ENCODE measurements at places on chromosomes 4 and X. TPM values are rescaled to one million over a fixed set of nuclear protein-coding genes. Genes with fewer than 3 reads are reported as not detected.

GRCh38 chr4:110278127-110278526 is 79.7 kb upstream of the ELOVL6 start:
- DNase-seq, result no peak
- no peaks in the 10 kb centered on the region for H3K36me3 ChIP-seq
- H3K27me3 ChIP-seq, result no peaks in the 10 kb centered on the region
- H3K4me3 ChIP-seq, result no peak overlapping the region

DNA sequence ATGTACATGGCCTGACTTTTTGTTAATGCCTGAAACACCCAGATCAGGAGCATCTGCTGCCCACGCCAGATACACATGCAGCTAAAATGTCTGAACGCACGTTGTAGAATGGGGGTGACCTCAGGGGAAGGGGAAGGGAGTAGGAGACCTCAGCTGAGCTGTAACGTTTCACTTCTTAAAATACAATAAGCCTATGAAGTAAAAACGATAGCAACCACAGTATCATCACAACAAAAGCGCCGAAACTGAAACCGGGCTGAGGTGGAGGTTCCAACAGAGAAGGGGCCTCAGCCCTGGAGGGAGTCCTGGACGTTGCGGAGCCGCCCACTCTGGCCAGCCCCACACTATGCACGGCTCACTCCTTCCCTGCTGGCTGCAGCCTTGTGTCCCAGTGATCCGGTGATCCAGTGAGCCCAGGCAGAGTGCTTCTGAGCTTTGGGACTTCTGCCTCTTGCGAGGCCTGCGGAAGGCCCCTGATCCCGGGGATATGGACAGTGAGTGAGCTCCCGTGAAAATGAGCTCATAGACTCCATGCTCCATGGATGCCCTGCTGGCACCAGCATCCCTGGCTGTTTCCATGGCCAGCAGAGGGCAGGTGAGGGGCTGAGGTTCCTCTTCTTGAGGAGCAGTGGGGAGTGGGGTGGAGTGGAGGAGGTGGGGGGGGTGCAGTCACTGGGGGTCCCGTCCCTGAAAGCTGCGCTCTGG is 52.0 kb downstream of the HMX1 start:
- no peak overlapping the region for H3K27ac ChIP-seq
- peak overlapping the region; percentile 24 for H3K4me3 ChIP-seq
- no peaks in the 10 kb centered on the region for H3K36me3 ChIP-seq
- peak; percentile 53 for DNase-seq
- H3K4me1 ChIP-seq, result peaks cover 45% of the 10 kb centered on the region

DNA sequence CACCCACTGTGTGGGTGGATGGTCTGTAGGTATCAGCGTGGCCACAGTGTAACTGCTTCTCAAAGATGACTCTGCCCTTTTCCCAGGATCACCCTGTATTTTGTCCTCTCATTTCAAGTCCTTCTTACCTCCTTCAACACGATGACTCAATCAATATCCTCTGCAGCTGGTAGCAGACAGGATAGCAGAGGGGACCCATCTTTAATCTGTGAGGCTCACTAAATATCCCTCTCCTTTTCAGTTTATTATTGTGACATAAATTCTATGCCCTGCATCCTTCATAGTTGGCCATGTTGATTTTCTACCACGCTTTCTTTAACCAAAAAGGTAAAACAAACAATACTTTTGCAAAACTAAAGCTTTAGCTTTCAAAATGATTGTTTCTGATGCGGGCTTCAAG is 9.6 kb upstream of the MEPE start:
- DNase-seq, result no peak
- H3K36me3 ChIP-seq, result no peaks in the 10 kb centered on the region
- no peak overlapping the region for H3K4me3 ChIP-seq
- H3K4me1 ChIP-seq, result no peaks in the 10 kb centered on the region
- no peak overlapping the region for H3K27ac ChIP-seq

GRCh38 chrX:138986235-138986634 is 274.7 kb upstream of the FGF13 start:
- no peaks in the 10 kb centered on the region for H3K4me1 ChIP-seq
- H3K27ac ChIP-seq, result no peak overlapping the region
- DNase-seq, result no peak
- H3K36me3 ChIP-seq, result no peaks in the 10 kb centered on the region
- no peaks in the 10 kb centered on the region for H3K27me3 ChIP-seq
- no peak overlapping the region for H3K4me3 ChIP-seq

DNA sequence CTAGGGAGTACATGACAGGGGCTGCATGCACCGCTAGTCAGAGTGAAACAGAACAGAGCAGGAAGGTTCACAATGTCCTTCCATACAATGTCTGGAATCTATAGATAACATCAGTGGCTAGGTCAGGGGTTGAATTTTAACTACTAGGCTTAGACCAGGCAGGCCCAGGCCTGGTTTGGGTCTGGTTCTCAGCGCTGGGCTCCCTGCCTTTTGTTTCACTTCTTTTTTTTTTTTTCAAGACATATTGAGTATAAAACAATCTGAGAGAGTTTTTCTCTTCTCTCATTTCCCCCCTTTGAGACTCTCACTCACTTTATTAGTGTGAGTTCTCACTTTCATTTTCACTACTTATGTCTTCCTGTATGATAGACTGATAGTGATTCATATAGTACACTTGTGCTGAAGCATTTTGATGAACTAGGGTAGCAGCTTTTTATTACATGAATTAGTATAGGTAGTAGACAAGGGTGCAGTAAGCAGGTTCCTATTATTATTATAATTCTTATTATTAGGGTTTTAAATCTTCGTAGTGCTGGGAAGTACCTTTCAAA is 120.0 kb upstream of the ZDHHC15 start:
- no peak overlapping the region for H3K27ac ChIP-seq
- H3K27me3 ChIP-seq, result no peaks in the 10 kb centered on the region
- no peak for DNase-seq
- no peaks in the 10 kb centered on the region for H3K36me3 ChIP-seq
- H3K4me3 ChIP-seq, result no peak overlapping the region

DNA sequence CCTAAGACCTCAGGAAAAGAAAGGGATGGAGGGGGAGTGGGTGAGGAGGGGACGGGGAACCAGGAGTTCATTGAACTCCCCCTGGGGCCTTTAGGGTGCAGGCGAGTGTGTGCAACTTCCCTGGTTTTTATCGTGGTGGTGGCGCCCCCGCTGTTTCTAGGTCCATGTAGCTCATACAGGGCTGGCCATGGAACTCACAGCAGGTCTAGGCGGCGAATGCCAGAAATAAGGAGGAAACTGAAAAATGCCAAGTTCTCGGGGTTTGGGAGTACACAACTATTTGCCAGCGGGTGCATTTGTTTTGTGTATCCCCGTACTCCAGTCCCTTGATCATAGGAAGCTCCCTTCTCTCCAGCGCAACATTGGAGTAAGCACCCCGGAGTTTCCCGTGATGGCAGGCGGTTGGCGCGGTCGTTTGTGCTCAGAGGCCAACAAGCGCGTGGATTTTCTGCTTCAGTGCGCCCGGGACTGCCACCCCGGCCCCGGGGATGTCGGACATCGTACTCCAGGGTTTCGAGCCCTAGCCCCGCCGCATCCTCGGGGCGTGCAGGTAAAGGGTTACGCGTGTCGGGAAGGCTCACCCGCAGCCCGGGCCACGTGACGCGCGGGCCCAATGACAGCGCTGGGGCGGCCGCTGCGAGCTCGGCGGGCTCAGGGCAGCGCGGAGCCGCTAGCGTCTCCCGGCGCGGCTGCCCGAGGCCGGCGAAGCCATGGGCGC is 208.9 kb downstream of the NWD2 start:
- no peaks in the 10 kb centered on the region for H3K27me3 ChIP-seq
- H3K4me3 ChIP-seq, result no peak overlapping the region
- no peaks in the 10 kb centered on the region for H3K4me1 ChIP-seq
- H3K36me3 ChIP-seq, result no peaks in the 10 kb centered on the region
- no peak overlapping the region for H3K27ac ChIP-seq

GRCh38 chrX:15600745-15601144 is at the start of gene ACE2:
Gene ACE2 (minus strand): TSS chrX:15600960. CDS start chrX:15600911, 49 bp downstream.
- DNase-seq, result no peak
- no peaks in the 10 kb centered on the region for H3K36me3 ChIP-seq
- no peaks in the 10 kb centered on the region for H3K4me1 ChIP-seq

GRCh38 chrX:64975989-64976672 is at the start of gene ZC4H2:
Gene ZC4H2 (minus strand): TSS chrX:64976450. CDS start chrX:64976377, 73 bp downstream.
- H3K36me3 ChIP-seq, result no peaks in the 10 kb centered on the region
- H3K27ac ChIP-seq, result no peak within 1 kb of the TSS

DNA sequence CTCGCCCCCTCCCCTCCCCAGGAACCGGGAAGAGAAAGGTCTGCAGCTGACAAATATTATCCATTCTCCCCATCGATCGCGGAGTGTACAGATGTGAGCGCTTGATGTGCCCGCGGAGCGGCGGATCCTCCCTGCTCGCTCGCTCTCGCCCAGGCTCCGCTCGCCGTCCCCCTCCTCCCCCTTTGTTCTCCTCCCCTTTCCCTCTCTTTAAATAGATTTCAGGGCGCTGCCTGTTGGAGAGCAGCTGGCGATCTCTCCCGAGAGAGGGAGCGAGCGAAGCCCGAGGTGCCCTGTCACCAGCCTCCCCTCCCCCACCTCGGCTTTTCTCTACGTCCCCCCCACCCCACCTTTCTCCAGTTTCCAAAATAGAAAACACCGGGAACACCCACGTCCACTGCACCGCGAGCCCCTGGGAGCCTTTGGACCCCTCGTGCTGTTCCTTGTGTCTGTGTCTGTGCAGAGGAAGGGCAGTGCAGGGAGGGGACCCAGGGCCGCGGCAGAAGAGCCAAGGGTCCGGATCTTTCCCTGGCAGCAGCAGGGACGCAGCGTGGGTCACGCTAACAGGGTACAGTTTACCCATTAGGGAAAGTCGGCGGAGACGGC is 56.6 kb upstream of the BCOR start:
- no peaks in the 10 kb centered on the region for H3K27me3 ChIP-seq
- peaks cover 13% of the 10 kb centered on the region for H3K4me1 ChIP-seq
- no peaks in the 10 kb centered on the region for H3K36me3 ChIP-seq
- H3K4me3 ChIP-seq, result peak overlapping the region; percentile 25

- H3K4me1 ChIP-seq, result peaks cover 32% of the 10 kb centered on the region
- DNase-seq, result no peak
- 0 out of 2 replicates have a peak overlapping the region, but pooled peaks have one; percentile 36 for H3K27ac ChIP-seq
- H3K4me3 ChIP-seq, result no peak overlapping the region
- H3K36me3 ChIP-seq, result peaks cover 9% of the 10 kb centered on the region
Observed at GRCh38 chr4:40118861-40119260, 62.2 kb downstream of the N4BP2 start.

DNA sequence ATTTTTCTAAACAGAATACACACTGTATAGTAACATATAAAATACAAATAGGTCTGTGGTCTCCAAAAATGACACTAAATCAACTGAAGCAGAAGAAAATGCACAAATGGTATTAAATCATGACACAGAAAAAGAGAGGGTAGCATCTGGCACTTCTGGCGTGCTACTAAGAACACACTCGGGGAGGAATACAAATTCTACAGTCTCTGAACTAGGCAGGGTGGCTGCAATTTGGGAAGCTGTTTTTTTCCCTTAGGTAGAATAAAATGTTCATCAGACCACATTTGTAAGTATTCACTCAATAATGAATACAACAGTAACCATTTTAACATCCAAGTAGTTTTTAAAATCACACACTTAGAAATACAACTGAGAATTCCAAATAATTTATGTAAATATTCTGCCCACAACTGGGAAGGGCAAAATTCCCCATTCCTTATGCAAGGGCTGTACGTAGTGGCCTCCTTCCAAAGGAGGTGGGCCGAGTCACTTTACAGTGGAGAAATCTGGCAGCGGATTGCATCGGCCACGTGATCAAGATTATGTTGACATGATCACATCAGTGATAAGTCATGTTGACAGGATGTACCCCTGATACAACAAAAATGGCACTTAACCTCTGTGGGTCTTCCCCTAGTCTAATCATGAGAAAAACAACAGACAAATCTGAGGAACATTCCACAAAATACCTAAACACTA is 101.1 kb downstream of the TSPAN5 start:
- no peak overlapping the region for H3K4me3 ChIP-seq
- no peaks in the 10 kb centered on the region for H3K4me1 ChIP-seq
- H3K36me3 ChIP-seq, result no peaks in the 10 kb centered on the region
- H3K27ac ChIP-seq, result no peak overlapping the region

DNA sequence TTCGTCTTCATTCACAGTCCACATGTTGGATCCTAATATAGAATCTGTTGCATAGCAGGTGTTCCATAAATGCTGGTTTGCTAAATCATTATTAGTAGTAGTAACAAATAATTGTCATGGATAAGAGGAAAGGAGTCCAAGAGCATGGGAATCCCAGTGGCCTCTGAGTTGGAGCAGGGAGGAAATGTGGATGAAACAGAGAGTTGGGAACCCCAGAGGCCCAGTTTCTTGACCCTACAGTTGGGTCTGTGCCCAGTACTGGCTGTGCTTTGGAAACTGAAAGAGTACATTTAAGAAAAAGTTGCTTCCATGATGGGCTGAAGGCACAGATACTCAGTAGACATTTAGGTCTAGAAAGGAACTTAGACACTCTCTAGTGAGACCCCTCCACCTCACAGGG is 149.4 kb upstream of the PSAPL1 start:
- H3K4me1 ChIP-seq, result no peaks in the 10 kb centered on the region
- H3K27ac ChIP-seq, result no peak overlapping the region
- no peaks in the 10 kb centered on the region for H3K36me3 ChIP-seq
- no peaks in the 10 kb centered on the region for H3K27me3 ChIP-seq

- H3K36me3 ChIP-seq, result no peaks in the 10 kb centered on the region
- no peaks in the 10 kb centered on the region for H3K27me3 ChIP-seq
- H3K27ac ChIP-seq, result no peak overlapping the region
- peak overlapping the region; percentile 52 for H3K4me3 ChIP-seq
- DNase-seq, result peak; percentile 76
- H3K4me1 ChIP-seq, result peaks cover 46% of the 10 kb centered on the region
Observed at GRCh38 chr4:1767770-1768366, 25.2 kb upstream of the FGFR3 start.

DNA sequence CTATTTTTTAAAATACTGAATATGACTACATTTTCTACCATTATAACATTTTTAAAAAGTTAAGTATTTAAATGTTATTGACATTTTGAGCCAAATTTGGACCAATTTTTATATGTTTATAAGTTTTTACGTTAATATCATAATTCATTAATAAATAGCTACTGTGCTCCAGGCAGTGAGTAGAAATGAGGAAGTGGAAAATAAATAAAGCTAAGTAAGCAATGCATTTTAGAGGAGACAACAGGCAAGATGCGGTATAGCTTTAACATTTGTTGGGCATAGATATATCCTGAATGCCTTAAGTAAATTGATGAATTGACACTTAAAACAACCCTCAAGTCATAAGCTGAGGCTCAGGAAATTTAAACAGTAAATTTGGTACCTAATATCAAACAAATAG is 474.8 kb downstream of the PCDH10 start:
- H3K27ac ChIP-seq, result no peak overlapping the region
- DNase-seq, result no peak
- H3K4me1 ChIP-seq, result no peaks in the 10 kb centered on the region
- no peak overlapping the region for H3K4me3 ChIP-seq
- H3K36me3 ChIP-seq, result no peaks in the 10 kb centered on the region

The DCX gene
- total RNA-seq, result not detected

The SMIM31 gene
- total RNA-seq, result not detected

The FGF16 gene
- not detected for total RNA-seq

The ENPEP gene
- total RNA-seq, result not detected

The SPATA4 gene
- total RNA-seq, result not detected

The FAM133A gene
- not detected for total RNA-seq

The MEPE gene
- total RNA-seq, result not detected

The HTN3 gene
- not detected for total RNA-seq

The IQSEC2 gene
- total RNA-seq, result 0.07 TPM

The ANXA10 gene
- not detected for total RNA-seq
